ENCODE measurements at places on chromosomes 5 and 9. TPM values are rescaled to one million over a fixed set of nuclear protein-coding genes. Genes with fewer than 3 reads are reported as not detected.

DNA sequence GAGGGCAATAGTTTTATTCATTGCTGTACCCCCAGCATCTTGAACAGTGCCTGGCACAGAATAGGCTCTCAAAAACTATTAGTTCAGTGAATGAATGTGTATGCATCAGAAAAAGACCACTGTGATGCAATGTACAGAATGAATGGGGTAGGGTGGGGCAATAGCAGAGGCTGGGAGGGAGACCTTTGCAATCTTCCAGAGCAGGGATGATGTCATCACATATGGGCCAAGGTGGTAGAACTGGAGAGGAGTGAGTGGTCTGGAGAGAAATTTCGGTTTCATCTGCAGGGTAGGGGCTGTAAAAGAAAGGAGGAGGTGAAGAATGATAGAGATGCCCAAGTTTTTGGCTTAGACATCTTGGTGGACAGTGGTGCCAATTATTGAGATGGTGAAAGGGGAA, 23.4 kb upstream of the ARAP3 start:
- no peak for DNase-seq
- H3K27ac ChIP-seq: no peak overlapping the region
- no peaks in the 10 kb centered on the region for H3K36me3 ChIP-seq

DNA sequence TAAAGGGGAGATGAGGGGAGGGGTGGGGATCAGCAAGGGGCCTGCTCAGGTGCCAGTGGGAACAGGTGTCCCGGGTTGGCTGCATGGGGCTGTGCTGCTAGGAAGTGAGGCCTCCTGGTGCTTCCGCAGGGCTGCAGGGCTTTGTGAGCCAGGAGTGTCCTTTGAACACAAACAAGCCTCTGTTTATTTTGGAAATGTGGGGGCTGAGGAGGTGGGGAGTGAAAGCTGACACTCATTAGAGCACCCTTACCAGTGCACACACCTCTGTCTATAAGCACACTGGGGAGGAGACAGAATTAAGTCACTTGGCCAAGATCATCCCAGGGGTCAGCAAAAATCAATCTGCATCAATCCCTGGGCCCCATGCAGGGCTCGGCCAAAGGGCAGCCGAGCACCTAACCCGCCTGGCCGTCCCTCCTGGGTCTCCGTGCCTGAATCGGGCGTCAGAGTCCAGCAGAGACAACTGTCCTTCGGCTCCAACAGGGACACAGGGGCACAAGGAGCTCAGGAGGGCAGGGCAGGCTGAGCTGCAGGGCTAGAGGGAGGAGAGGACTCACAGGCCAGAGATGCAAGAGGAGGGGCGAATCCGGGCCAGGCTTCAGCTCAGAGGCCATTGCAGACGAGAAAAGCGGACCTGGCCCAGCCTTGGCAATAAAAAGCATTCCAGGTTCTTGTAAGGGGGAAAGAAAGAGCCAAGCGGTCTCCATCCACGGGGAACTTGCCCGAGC, 99.8 kb downstream of the VAV2 start:
- H3K4me3 ChIP-seq: no peak overlapping the region
- no peaks in the 10 kb centered on the region for H3K27me3 ChIP-seq
- H3K27ac ChIP-seq: no peak overlapping the region
- no peaks in the 10 kb centered on the region for H3K36me3 ChIP-seq
- H3K4me1 ChIP-seq: no peaks in the 10 kb centered on the region
- no peak for DNase-seq

DNA sequence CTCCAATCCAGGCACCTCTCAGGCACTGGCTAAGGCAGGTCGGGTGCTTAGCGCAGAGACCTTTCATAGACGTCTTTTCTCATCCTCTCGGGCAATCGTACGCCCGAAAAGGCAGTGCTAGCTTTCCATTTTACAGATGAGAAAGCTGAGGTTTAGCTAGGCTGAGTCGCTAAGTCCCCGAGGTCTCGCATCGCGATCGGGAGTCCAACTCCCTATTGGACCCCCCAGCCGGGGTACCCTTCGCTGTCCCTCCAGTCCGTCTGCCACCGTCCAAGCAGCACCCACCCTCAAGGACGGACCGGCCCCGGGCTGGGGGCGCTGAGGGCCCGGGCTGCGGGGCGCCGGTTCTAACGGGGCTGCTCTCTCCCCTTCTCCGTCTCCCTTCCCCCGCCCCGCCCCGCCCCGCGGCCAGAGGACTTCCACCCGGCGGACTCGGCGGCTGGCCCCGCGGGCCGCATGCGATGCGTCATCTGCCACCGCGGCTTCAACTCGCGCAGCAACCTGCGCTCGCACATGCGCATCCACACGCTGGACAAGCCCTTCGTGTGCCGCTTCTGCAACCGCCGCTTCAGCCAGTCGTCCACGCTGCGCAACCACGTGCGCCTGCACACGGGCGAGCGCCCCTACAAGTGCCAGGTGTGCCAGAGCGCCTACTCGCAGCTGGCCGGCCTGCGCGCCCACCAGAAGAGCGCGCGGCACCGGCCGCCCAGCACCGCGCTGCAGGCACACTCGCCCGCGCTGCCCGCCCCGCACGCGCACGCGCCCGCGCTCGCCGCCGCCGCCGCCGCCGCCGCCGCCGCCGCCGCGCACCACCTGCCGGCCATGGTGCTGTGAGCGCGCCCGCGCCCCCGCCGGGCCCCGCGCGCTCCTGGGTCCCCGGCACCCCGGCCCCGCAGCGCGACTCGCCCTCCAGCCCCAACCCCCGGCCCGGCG, 12.5 kb upstream of the EXOSC2 start:
- DNase-seq: peak; percentile 78
- no peak overlapping the region for H3K27ac ChIP-seq
- H3K27me3 ChIP-seq: peaks cover 50% of the 10 kb centered on the region
- peaks cover 5% of the 10 kb centered on the region for H3K4me1 ChIP-seq
- no peaks in the 10 kb centered on the region for H3K36me3 ChIP-seq

DNA sequence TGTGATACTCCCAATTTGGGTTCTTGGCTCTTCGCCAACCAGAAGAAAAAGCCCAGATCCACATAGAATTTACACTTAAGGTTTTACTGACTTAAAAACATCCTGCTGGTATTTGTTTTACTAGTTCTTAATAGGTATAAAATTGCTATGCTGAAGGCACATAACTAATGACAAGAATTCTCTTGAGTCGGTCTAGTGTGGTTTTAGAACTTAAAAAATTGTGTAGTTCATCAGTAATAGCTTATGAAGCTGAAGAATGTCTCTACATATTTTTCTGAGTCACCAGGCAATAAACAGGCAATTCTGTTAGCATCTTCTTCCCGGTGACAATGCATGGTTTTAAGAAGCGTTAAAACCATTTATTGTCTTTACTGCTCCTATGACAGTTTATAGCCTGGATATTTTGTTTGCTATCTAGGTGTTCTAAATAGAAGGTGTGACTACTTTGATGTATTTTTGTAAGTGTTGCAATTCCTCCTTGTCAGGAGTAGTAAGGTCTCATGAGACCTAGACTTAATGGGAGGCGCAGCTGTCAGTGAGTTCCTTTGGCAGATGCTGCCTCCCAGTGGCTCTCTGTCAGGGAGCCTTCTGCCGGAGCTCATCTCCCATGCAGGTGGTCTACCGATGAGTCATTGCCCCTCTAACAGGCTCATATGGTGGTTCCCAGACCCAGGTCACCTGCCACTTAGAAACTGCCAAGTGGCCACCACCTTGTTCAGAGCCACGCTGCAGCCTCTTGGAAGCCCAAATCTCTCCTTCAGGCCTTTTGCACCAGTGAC, 173.8 kb downstream of the MAST4 start:
- H3K36me3 ChIP-seq: no peaks in the 10 kb centered on the region
- H3K4me1 ChIP-seq: no peaks in the 10 kb centered on the region
- no peak overlapping the region for H3K27ac ChIP-seq
- no peak overlapping the region for H3K4me3 ChIP-seq

- H3K27ac ChIP-seq: no peak overlapping the region
- H3K4me1 ChIP-seq: no peaks in the 10 kb centered on the region
- H3K36me3 ChIP-seq: no peaks in the 10 kb centered on the region
- H3K27me3 ChIP-seq: no peaks in the 10 kb centered on the region
These were observed 84.6 kb downstream of the BOD1 start for GRCh38 chr5:173531863-173532262.

- H3K4me3 ChIP-seq: no peak overlapping the region
- no peaks in the 10 kb centered on the region for H3K36me3 ChIP-seq
- DNase-seq: no peak
- H3K27me3 ChIP-seq: no peaks in the 10 kb centered on the region
- H3K27ac ChIP-seq: no peak overlapping the region
These were observed 29.3 kb downstream of the TNFAIP8 start for GRCh38 chr5:119385136-119385535.

DNA sequence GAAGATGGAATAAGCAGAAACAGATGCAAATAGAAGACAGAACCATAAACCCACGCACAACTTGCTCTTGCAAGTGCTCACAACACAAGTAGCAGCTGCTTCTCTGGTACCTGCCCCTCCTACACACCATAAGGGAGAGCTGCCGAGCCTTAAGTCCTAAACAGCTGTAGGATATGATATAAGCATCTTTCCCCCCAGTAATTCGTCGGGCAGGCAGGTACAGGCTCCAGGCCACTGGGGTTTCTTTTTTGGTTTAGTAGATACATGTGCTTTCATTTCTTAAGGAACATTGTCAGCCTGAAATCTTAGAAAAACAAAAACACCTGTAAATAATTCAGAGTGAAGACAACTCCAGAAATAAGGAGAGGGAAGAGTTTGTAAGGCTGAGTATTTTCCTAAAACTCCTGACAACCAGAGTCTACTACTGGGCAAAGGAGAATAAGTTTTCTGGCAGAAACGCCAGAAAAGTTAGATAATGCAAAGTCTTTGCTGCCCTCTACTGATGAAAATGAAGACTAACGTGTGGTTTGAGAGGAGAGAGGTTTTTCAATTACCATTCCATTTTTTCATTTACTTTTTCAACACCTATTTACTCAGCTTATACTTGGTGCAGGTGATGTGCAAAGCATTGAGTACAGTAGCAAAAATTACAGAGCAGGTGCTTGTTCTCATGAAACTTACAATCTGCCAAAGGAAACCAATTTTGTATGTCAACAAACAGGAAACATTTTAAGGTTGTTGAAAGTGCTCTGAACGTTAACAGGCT, 20.1 kb upstream of the TCERG1 start:
- no peaks in the 10 kb centered on the region for H3K36me3 ChIP-seq
- no peak overlapping the region for H3K27ac ChIP-seq
- peak; percentile 75 for DNase-seq

DNA sequence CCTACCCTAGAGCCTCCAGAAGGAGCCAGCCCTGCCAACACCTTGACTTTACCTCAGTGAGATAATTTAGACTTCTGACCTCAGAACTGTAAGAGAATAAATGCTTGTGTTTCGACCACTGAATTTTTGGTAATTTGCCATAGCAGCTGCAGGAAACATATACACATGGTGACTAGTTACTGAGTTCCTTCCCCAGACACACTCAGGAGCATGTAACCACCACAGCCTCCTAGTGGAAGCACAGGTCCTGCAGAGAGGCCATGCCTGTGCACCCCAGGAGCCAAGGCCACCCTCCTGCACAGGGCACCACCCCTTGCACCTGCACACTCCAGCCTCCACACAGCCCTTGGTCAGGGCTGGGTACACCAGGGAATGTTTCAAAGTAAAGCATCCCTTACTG, 7.6 kb upstream of the CAMSAP1 start:
- no peak for DNase-seq
- H3K27me3 ChIP-seq: 0 out of 2 replicates have a peak, but pooled peaks cover 6% of the 10 kb centered on the region
- no peaks in the 10 kb centered on the region for H3K4me1 ChIP-seq
- H3K36me3 ChIP-seq: peaks cover 44% of the 10 kb centered on the region
- no peak overlapping the region for H3K4me3 ChIP-seq

DNA sequence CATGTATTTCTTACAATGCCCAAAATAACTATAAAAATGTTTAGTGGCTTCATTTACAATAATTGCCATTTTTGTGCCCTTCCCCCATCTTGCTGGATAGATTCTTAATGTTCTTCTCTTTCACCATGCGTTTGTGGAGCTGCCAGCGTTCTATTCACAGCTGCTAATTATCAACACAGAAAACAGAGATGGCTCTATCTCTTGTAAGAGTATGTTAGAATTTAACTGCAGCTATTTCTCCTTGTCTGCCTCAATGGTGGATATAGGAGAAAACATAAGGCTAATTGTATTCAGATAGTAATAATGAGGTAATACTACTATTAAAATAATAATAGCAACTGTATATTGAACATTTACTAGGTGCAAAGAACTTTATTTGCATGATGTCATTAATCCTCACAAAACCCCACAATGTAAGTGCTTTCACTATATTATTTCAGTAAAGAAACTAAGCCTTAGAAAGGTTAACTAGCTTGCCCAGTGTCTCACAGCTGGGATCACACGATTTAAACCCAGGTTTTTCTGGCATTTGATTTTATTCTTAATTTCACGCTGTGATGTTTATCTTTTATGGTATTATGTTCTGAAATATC, 50.1 kb downstream of the JAKMIP2 start:
- DNase-seq: no peak
- H3K27ac ChIP-seq: no peak overlapping the region
- no peak overlapping the region for H3K4me3 ChIP-seq
- H3K36me3 ChIP-seq: no peaks in the 10 kb centered on the region

DNA sequence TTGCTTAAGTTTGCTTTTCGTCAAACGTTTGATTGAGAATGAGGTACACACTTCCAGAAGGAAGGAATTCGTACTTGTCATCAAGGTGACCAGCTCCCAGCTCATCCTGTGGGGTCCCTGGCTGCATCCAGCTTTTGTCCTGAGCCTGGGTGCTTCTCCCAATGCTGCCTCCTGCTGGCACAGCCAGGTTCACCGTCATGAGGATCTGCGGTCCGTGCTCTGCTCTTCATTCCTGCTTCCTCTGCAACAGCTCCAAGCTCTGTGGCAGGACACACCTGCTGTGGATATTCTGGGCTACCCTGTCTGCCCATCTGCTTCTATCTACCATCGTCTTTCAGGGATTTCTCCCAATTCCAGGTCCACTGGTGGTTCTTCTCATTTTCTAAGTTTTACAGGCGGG, 13.3 kb upstream of the UBE2QL1 start:
- no peak overlapping the region for H3K4me3 ChIP-seq
- no peak overlapping the region for H3K27ac ChIP-seq
- peak; percentile 81 for DNase-seq
- no peaks in the 10 kb centered on the region for H3K27me3 ChIP-seq

- H3K36me3 ChIP-seq: no peaks in the 10 kb centered on the region
- H3K4me3 ChIP-seq: no peak overlapping the region
- DNase-seq: peak; percentile 15
These were observed 165.0 kb upstream of the ZNF462 start for GRCh38 chr9:106697750-106698502.

GRCh38 chr5:89241186-89241585, 358.2 kb upstream of the MEF2C start:
- no peak for DNase-seq
- no peaks in the 10 kb centered on the region for H3K4me1 ChIP-seq
- no peaks in the 10 kb centered on the region for H3K27me3 ChIP-seq
- no peak overlapping the region for H3K4me3 ChIP-seq
- H3K27ac ChIP-seq: no peak overlapping the region

- DNase-seq: no peak
- peaks cover 21% of the 10 kb centered on the region for H3K27me3 ChIP-seq
- no peaks in the 10 kb centered on the region for H3K4me1 ChIP-seq
- no peaks in the 10 kb centered on the region for H3K36me3 ChIP-seq
- no peak overlapping the region for H3K27ac ChIP-seq
These were observed 70.4 kb upstream of the SIMC1 start for GRCh38 chr5:176167800-176168199.

DMRT2 gene
- not detected for polyA plus RNA-seq

SLC25A2 gene
- not detected for polyA plus RNA-seq

FAT2 gene
- polyA plus RNA-seq: 0.09 TPM

INSL4 gene
- not detected for polyA plus RNA-seq

Data from GM23338 (cell line).